Fibroblast of skin of right biceps (primary cell): ENCODE measurements at places on chromosomes 4 and X.
A peak's percentile ranks its signal among the peaks of the same experiment; 100 is the strongest.

- no peak for DNase-seq
Observed at GRCh38 chr4:93646233-93646930, 182.2 kb upstream of the ATOH1 start.

DNA sequence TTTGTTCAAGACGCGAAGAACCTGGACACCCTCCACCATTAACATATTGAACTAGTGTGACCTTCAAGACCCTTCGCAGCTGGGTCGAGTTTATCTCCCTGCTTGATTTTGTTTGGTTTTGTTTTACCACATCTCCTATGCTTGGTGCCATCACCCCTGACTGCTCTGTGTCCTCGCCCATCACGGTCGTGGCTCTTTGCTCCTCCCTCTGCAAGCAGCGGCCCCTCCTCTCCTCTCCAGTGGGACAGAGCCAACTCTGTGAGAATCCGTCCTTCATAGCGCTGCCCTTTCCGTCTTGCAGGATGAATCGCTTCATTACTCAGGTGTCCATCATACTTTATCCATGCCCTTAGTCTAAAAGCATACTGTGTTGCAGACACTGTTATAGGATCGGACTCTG, 9.1 kb upstream of the FAM149A start:
- no peak for DNase-seq

DNA sequence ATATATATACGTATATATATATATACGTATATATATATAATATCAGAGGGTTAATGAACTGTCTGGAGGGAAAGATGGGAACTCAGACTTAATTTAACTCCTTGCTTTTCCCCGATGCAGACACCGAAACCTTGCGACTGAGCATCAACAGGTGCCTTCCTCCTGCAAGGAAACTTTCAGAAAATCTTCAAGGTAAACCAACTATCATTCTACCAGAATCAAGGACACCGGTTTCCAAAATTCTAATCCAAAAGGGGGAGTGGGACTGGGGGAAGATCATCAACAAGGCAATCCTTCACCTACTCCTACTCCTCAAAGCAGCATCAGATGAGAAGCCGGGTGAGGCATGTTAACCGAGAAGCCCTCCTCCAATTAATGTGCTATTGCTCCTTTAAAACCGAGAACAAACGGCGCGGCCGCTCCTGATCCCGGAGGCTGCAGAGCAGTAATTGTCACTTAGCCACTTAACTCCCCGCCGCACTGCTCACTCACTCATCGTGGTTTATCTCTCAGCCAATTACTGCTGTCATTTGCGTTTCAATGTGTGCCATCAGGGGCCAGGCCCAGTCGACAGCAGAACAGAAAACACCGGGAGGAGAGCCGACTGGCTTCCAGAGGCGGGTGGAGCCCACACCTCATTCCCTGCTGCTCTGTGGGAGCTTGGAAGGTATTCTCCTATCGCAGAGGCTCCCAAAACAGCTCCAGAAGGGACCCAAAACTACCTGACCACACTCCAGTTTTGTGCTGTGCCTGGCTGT, 61.7 kb downstream of the MAML3 start:
- no peak for DNase-seq

- peak; percentile 37 for DNase-seq
Observed at GRCh38 chr4:129344058-129344457, 248.1 kb downstream of the C4orf33 start.

DNA sequence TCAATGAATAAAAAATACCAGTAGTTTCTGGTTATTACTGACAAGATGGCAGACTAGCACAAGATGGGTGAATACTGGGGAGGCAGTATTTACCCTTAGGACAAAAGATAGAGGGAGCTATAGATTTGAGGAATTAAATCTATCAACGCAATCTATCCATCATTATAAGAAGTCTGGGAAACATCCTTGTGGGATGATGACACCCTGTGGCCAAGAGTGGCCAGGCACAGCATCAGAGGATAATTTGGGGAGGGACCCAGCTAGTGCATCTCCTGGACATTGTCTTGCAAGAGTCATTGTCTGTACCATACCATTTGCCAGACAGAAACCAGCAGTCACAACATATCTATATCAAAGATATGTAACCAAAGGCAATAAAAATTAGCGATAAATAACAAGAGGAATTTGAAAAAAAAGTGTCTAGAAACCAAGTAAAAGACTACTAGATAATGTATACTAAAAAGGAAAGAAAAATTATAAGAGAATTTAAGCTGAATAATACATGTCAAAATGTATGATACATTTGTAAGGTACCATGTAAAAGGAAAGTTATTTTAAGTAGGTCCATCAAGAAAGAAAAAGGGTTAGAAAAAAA, 22.9 kb downstream of the KCTD8 start:
- DNase-seq = no peak

- no peak for DNase-seq
Observed at GRCh38 chr4:135538698-135539097, 1337.1 kb upstream of the PABPC4L start.

- DNase-seq = no peak
Observed at GRCh38 chr4:39062770-39063097, 702 bp downstream of the KLHL5 start.

DNA sequence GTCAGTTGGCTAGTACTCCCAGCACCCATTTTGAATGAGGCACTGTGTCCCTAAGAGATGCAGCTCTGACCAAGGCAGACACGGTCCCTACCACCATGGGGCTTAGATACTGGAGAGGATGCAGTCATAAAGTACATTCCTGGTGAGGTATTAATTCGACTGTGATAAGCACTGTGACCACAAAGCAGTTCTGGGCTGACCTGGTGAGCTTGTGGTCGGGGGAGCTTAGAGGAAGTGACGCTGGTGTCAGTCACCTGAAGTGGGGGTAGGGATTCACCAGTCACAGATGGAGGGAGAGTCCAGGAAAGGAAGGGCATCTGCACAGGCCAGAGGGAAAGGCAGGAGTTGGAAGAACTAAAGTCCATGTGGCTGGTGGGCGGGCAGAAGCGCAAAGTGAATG, 15.8 kb upstream of the CLTRN start:
- peak; percentile 27 for DNase-seq

- DNase-seq = peak; percentile 43
Observed at GRCh38 chr4:15004739-15005301, 2.5 kb downstream of the CPEB2 start.

DNA sequence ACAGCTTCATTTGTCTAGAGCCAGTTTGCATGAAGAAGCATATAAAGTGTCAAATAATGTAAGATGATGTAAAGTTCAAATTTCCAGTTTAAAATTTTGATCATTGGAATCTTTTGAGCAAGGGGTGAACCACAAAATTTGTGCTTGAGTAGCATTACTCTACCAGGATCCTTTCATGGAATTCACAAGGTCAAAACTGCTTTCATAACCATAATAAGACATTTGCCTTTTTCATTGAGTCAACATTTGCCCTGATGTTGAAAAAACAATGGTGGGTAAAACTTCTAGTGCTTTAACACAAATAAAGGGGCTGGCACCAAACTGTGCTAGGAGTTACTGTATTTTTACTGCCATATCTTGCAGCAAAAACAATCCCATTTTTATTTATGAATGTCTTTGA, 142.2 kb downstream of the GLRA3 start:
- DNase-seq = no peak

DNA sequence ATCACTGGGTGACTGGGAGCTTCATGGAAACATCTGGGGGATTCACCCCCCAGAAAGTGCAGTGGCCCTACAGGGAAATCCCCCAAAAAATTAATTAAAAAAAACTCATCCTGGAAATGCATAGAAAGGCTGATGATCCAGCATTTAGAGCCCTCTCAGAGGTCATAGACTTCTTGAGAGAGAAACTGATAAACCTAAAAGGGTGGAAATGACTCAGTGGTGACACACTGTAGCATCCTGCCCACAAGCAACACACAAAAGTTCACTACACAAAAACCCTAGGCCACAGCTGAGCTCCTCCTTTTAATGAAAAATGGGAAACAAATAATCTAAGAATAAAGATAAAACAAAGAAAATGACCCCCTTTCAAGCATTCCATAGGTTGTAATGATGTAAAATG, 911.5 kb downstream of the GLUD2 start:
- peak; percentile 28 for DNase-seq

GRCh38 chrX:71910986-71911730, 513 bp downstream of the NHSL2 start:
- DNase-seq = peak; percentile 29

GRCh38 chr4:78742300-78742699, 33.9 kb upstream of the BMP2K start:
- DNase-seq = no peak

DNA sequence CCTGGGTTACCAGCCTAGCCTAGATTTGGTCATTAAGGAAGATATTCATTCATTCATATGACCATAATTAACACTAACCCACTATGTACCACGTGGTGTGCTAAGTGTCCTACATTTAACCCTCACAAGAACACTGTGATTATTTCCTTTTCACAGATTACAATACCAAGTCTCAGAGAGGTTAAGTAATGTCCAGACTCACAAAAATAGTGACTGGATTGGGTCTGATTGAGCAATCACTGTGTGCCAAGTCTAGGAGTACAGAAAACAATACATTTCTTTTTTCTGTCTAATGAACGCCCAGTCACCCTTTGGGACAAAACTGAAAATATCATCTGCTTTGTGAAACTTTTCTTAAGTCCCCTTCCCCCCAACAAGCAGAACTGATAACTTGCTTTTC, 7.6 kb upstream of the DLG3 start:
- DNase-seq = no peak

GRCh38 chr4:186016796-186017195, 52.2 kb upstream of the TLR3 start:
- DNase-seq = no peak

- DNase-seq = no peak
Observed at GRCh38 chr4:161314371-161314770, 849.4 kb downstream of the FSTL5 start.

DNA sequence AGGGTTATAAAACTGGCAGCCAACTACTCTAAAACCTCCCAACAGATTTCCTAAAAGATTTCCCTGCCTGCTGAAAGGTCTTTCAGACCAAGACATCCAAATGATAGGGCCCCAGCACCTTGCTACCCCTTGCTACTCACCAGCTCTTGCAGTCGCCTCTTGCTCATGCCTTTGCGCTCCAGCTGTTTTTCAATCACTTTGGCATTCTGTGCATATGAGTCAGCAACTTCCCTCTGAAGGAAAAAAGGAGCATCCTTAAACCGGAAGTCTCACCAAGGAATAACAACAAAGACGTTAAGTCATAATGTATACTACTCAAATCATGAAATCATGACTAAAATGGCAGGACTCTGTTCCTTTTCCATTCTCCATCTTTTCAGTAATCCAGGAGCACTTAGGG, 24.0 kb downstream of the STEEP1 start:
- DNase-seq = peak; percentile 82

DNA sequence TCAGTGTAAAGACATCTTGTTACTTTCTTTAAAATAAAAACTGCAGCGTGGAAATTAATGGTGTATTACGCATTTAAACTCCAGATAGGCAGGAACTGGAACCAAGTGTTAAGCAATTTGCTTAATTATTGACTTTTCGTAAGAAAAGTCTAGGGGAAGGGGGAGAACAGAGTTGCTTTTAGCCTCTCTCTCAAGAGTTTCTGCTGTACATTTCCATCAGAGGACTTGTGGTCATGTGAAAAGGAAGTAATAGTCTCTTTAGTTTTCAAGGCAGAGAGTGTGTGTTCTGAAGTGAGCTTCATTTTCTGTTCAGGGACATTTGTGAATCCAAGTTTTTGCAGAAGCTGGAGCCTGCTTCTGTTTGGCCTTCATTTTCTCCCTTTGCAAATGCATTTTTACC, 127.2 kb downstream of the UBE2K start:
- DNase-seq = no peak

DNA sequence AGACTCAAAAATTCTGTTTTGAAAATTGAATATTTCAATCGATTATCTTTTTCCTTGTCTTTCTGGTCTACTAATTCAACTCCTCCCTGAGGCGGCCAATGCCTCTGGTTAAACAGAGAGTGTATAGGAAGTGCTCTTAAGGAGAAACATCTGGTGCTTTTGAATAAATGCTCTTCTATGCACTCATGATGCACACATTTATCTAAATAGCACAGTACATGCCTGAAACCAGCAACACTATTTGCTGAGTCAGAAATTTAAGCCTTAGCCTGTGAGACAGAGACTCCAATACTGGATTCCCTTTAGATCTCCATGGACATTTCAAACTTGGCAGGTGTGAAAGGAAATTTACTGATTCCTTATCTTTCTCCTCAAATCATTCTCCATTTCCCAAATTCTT, 118.6 kb downstream of the SLIT2 start:
- peak; percentile 78 for DNase-seq

GRCh38 chrX:31546126-31546525, 474.3 kb upstream of the FTHL17 start:
- DNase-seq = peak; percentile 86
